ENCODE measurements at places on chromosomes 6 and 20.

GRCh38 chr6:96657344-96657743 lies 94.4 kb downstream of the FHL5 start:
- no peak for DNase-seq

DNA sequence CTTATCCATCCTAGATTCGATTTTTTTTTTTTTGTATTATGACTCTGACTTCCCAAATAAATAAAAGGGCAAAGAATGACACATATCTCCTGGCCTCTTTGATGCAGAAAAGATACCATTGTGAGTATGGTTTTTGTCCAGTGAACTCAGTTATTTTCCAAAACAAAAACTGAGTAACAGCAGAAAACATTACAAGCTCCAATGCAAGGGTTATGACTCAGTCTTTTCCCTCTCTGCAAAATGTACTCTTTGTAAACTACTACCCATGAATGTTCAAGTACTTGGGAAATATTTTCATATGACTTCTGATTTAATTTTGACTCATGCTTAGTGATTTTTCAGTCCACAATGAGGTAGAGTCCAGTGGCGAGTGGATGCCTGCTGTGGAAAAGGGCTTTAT lies 355.3 kb downstream of the RNF144B start:
- no peak for DNase-seq

DNA sequence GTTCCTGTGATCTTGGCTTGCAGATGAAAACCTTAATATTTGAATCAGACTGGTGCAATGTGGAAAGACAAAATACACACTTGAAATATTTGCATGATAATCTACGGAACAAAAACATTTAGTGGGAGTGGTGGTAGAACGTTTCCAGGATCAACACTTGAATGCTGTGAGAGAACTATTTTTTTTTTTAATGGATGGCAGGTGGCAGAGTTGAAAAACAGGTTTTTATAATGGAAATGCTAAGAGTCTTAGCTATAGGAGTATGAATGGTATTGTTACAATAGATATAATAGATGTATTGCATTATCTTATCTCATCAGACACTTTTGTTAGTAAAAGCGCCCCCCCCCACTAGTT lies 49.2 kb downstream of the CDKAL1 start:
- no peak for DNase-seq

DNA sequence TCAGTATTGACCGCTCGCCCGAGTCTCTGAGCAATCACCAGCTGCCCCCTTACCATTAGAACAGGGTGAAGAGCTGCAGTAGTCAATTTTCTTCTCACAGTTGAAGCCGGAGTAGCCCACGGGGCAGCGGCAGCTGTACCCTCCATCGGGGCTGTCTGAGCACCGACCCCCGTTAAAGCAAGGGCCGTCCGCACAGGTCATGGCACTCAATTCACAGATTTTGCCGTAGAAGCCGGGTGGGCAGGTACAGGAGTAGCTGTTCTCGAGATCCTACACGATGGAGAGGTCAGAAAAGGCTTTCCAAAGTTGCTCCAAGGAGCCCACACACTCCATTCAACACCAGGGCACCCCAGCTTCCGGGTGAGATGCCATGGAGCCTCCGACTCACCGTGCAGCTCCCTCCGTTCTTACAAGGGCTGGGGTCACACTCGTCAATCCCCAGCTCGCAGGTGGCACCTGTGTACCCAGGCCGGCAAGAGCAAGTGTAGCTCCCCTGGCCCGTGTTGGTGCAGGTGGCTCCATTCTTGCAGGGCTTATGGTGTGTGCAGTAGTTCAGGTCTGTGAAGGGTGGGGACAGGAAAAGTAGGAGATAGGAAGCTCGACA lies 5.9 kb downstream of the DLL1 start:
- no peak for DNase-seq

DNA sequence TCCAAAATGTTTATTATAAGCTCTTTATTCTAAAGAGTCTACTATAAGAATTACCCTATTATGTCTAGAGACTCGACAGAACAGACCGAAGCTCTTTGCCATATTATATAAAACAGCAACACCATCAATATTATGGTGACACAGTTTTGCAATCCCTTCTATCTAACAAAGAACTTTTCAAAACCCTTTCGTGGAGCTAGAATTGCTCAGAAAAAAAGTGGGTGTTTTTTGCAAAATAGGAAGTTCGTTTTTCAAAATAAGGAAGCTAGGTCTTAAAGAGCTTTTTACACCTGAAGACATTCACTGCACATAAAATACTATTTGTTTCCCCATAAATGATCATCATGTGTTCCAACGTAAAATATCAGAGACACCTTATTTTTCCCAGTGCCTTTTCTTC lies 240.0 kb downstream of the FOXC1 start:
- DNase-seq: no peak

DNA sequence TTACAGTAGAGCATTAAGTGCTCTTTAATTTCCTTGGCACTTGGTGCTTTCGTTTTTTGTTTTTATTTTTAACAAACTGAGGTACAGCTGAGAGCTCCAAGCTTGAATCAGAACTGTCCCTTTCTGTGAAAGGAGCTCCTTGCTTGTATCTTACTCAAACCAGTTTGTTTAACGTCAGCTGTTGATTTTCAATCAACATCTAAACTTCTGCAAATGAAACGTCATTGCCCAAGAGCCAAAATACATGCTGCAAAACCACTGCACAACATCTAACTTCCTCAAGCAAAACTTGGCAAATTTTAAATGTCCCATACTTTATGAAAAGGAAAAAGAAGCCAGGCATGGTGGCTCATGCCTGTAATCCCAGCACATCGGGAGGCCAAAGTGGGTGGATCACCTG lies 15.2 kb downstream of the VNN2 start:
- DNase-seq: no peak
